ENCODE measurements at places on chromosomes 2 and 18.

DNA sequence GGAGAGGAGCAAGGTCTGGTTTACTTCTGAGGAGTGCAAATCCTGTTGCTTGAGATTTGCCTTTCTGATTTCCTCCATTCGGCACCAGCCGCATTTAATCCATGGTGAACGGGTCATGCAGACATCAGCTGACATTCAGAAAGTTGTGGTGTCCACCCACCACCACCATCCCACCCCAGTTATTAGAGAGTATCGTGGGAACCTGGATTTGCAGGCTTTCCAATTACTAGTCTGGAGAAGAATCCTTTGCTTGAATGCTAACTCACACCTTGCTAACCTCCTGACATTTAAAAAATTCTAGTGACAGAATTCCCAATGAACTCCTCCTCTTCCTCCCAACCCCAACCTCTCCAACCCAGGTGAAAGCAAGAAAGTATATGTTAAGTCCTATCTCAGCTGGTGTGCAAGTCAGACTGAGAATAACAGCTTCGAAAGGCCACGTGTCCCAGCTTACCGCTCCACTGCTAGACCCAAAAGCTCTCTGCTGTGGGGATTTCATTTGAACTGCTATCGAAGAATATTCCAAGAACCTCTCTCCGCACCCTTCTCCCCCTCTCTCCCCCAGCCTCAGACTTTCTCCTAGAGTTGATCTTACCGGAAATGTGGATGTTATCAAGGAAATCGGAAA, 17.7 kb downstream of the BCL11A start:
- no peak for DNase-seq

DNA sequence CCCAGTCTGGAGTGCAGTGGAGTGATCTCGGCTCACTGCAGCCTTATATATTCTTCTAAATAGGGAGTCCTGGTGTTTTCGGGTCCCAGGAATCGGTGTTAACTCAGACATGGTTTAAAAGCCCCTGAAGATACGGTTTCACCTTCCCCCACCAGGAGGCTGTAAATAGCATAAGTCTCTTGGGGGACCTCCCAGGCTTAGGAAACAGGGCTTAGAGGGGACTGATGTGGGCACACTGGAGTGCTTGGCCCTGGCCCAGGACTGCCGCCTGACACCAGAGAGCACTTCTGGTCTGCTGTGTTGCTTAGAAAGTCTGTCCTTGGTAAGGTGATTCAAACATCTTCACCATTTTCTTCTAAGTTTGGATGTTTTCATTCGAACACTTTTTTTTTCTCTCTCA, 39.7 kb upstream of the MAP4K4 start:
- no peak for DNase-seq

GRCh38 chr2:201126308-201127151, 10.6 kb downstream of the CFLAR start:
- peak; percentile 25 for DNase-seq

- DNase-seq: peak; percentile 64
These were observed 562 bp downstream of the TWSG1 start for GRCh38 chr18:9334973-9335696.

- DNase-seq: no peak
These were observed 298.9 kb upstream of the NCKAP5 start for GRCh38 chr2:133867166-133867565.

All from RPMI8226 (cell line).